ENCODE measurements at places on chromosomes 12 and 14. TPM values are rescaled to one million over a fixed set of nuclear protein-coding genes. Genes with fewer than 3 reads are reported as not detected.

NOVA1 gene
- total RNA-seq: 0.39 TPM

EML1 gene
- not detected for total RNA-seq

DDX23 gene
- total RNA-seq: 96.3 TPM

PLBD1 gene
- total RNA-seq: not detected

KRT76 gene
- total RNA-seq: not detected

DNA sequence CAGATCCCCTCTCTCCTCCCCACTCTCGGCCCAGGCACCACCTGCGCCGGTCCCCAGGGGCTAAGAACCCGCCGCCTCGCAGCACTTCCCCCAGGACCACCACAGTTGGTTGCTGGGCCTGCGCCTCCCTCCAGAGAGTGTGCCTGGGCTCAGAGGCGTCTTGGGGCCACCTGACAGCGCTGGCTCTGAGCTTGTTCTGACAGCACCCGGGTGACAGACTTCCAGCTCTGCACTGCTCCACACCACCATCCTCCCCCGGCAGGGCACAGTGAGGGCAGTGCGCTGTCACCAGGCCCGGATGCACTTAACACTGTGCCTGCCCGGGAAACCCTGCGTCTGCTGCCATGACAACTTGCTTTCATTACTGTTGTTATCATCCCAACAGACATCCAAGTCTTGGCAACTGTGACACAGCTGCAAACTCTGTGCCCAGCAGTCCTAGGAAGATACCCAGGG is 6.6 kb downstream of the BRF1 start:
- no peaks in the 10 kb centered on the region for H3K27me3 ChIP-seq
- no peaks in the 10 kb centered on the region for H3K36me3 ChIP-seq
- H3K4me3 ChIP-seq: no peak overlapping the region

- H3K36me3 ChIP-seq: no peaks in the 10 kb centered on the region
- DNase-seq: no peak
- no peak overlapping the region for H3K4me3 ChIP-seq
- no peak overlapping the region for H3K27ac ChIP-seq
- peaks cover 2% of the 10 kb centered on the region for H3K27me3 ChIP-seq
These were observed 7.4 kb upstream of the OR10P1 start for GRCh38 chr12:55629058-55629841.

DNA sequence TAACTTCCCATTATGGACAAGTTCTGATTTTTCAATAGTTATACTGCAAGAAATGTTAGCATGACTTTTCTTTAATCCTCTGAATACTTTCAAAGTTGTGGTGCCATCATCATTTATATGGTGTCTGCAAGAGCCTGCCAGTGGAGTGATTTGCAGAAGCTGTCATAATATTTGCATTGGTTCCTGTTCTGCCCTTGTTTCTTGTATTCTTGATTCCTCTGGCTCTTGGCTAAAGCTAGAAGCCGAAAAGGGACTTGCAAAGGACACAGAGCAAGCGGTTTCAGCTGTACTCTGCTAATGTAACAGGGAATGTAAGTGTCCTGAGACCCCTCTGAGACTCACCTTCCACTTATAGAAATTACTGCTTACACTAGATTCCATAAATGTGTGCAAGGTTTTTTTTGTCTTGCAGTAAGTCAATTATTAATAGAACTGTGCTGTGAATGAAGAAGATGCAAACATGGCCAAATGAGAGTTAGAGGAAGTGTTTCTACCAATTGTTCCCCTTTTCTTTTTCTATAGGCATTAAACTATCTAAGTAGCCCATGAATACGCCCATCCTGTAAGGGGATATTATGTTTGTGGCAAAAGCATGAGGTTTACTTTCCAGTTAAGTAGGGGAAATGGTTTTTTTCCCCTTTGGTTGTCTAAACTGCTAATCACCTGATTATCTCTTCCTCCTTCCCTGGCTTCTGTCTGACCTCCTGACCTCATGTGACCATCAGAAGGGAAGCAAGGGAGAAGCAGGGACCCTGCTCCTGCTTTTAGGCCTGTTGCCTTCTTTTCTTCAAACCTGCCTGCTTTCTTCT is 5.3 kb downstream of the DYRK4 start:
- no peaks in the 10 kb centered on the region for H3K27me3 ChIP-seq
- H3K36me3 ChIP-seq: no peaks in the 10 kb centered on the region
- H3K27ac ChIP-seq: no peak overlapping the region
- no peak overlapping the region for H3K4me3 ChIP-seq
- no peaks in the 10 kb centered on the region for H3K4me1 ChIP-seq

DNA sequence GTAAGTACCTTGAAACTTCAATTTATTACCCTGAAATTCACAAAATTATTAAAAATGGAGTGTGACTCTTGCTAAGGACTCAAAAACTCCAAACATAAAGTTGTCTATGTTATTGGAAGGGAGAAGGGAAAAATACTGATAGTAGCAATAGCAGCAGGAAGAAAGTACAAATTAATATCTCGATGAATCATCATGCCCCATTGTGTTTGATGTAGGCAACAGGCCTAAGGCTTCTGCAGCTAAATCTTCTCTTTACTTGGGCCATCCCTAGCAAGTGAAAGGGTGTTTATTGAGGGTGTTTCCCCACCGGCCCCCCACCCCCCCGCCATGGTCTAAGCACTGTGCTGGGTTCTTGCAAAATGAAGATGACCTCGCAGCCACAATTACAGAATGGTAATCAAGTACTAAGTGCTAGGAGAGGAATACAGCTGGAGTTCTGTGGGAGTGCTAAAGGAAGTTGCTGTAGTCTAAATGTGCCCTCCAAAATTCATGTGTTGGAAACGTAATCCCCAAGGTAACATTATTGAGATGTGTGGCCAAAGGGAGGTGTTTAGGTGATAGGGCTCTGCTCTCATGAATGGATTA is 76.5 kb downstream of the SNAPC1 start:
- no peak overlapping the region for H3K4me3 ChIP-seq
- no peaks in the 10 kb centered on the region for H3K36me3 ChIP-seq
- peaks cover 13% of the 10 kb centered on the region for H3K27me3 ChIP-seq
